SHP77 treated with DMSO at 0.1 percent for 48 hours (cell line): ENCODE measurements at places on chromosomes 1 and 21.

DNA sequence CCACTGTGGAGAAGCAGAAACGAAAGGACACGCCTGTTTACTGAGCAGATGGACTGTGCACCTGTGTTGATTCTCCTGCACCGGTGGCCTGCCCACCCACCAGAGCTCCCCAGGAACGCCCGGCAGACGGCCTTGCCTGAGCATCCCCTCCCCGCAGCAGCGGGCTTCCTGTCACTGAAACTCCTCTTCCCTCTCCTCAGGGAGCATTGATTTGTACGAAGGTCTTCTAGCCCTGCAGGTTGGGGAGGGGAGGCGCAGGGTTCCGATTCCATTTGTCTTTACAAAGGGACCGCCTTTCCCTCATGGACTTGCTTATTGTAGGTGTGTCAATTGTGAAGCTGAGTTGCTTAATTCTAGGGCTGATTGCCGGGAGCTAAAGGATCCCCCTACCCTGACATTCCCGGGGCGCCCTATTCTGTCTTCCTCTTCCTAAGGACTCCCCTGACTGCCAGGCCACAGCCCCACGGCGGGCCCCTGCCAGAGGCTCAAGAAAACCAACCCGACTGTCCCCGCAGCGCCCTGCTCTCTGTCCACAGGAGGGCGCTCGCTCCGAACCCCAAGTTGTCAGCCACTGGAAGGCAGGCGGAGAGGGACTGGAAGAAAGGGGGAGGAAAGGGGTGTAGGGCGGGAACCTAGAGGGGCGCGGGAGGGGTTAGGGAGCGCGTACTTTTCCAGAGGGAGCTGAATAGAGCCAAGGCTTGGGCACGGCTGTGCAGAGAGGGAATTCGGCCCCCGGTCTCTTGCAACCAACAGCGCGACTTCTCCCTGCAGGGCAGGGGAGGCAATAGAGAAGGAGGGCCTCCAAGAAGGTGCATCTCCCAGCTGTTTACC is 2.8 kb downstream of the S100A6 start:
- peak; percentile 89 for DNase-seq

DNA sequence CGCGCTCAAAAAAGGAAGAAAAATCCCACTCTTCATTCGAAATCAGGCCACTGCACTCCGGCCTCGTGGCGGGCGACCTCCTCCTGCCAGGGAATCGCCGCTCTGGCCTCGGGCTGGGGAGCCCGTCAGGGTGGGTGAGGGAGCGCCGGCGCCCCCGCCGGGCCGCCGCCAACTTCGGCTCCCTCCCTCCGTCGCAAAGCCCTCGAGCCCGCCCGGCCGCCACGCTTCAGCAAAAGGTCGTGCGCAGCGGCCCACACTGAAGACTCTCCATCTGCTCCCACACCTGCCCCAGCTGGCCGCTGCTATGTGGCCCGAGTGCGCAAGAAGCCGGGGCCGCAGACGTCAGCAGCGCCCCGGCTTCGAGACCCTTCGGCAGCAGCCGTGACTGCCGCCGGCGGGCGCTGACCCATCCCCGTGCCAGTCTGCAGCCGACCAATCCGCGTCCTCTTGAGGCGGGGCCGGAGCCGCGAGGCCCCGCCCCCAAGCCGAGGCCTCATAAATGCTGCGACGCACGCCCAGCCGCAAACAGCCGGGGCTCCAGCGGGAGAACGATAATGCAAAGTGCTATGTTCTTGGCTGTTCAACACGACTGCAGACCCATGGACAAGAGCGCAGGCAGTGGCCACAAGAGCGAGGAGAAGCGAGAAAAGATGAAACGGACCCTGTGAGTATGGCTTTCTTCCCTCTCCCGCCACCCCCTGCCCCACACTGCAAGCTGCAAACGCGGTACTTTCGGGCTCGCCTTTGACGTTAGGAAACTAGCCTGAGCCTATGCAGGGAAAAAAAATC is at the start of gene RGS2:
RGS2 (plus strand) TSS at position 522 of the 789 bp plus-strand sequence; CDS start at position 555, 33 bp downstream.
- peak; percentile 94 for DNase-seq

- DNase-seq = peak; percentile 60
These were observed 21.4 kb upstream of the ALDH4A1 start for GRCh38 chr1:18923756-18924211.

DNA sequence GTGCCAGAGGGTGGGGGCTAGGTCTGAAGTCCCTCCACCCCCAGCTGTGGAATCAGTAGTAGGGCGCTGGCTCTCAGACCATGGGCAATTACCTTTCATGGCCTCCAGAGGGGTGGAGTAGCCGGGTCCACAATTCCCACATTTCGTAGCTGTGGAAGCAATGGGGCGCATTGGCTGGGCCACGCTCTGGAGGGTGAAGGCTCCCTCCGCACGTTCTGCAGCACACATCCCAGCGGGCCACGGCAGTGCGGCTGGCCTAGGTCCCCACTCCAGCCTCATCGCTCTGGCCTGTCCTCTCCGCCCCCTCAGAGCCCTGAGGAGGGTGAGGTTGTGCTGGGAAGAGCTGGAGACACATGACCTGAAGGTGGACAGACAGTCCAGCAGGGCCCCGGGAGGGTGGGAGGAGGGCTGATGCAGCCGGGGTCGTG is 2.9 kb downstream of the SELENBP1 start:
- DNase-seq = no peak

GRCh38 chr1:206800411-206800810 is 28.1 kb upstream of the IL10 start:
- DNase-seq = no peak

GRCh38 chr21:33312121-33312520 is 12.6 kb upstream of the IFNAR1 start:
- DNase-seq = no peak

DNA sequence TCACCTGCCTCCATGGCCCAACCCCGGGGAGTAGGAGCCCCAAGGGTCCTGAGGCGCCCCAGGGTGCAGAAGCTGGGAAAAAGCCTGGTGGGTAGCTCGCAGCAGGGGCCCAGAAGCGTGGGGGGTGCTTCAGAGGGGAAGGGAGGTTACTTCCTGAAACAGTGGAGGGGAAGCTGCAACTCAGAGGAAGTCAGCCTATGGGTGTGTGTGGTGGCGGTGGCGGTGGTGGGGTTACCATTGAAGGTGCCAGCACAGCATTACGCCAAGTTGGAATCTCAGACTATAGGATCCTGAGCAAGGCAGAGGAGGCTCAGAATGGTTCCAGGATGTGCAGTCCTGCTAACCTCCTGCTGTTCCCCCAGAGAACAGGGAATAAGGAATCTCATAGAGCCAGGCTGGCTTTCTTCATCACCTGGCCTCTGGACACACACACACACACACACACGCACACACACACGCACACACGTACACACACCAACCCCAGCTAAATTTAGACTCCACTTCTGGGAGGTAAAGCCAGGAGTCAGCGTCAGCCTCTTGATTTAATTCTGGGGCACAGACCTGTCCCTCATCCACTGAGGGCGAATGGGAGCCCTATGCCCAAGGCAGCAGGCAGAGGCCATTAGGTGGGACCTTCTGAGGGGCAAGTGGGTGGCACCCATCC is 1.3 kb downstream of the DENND4B start:
- no peak for DNase-seq

GRCh38 chr1:73784026-73784425 is 413.9 kb downstream of the LRRIQ3 start:
- no peak for DNase-seq

DNA sequence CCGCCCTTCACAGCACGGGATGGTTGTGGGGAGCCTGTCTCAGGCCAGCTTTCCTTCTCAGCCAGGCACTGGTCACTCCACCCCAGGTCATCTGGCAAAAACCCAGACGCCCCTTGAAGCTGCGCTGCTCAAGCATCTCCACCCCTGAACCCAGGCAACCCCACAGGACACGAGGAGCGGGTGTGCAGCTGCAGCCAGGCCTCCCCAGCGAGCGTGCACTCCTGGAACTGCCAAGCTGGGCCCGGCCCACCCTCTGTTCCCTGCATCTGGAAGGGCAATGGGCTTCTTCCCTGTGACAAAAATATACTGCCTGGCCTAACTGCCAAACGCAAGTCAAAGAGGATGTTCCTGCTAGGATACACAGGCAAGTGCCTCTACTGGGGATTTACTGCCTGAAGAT is 39.7 kb downstream of the SLC66A1 start:
- DNase-seq = no peak

- DNase-seq = no peak
These were observed 553 bp downstream of the PTGER3 start for GRCh38 chr1:71046891-71047634.

GRCh38 chr1:23097316-23097715 is 71.3 kb downstream of the LUZP1 start:
- DNase-seq = no peak

- DNase-seq = no peak
These were observed 4.1 kb downstream of the TAGLN2 start for GRCh38 chr1:159921251-159921650.

- no peak for DNase-seq
These were observed 945 bp downstream of the CHAF1B start for GRCh38 chr21:36386031-36386642.

DNA sequence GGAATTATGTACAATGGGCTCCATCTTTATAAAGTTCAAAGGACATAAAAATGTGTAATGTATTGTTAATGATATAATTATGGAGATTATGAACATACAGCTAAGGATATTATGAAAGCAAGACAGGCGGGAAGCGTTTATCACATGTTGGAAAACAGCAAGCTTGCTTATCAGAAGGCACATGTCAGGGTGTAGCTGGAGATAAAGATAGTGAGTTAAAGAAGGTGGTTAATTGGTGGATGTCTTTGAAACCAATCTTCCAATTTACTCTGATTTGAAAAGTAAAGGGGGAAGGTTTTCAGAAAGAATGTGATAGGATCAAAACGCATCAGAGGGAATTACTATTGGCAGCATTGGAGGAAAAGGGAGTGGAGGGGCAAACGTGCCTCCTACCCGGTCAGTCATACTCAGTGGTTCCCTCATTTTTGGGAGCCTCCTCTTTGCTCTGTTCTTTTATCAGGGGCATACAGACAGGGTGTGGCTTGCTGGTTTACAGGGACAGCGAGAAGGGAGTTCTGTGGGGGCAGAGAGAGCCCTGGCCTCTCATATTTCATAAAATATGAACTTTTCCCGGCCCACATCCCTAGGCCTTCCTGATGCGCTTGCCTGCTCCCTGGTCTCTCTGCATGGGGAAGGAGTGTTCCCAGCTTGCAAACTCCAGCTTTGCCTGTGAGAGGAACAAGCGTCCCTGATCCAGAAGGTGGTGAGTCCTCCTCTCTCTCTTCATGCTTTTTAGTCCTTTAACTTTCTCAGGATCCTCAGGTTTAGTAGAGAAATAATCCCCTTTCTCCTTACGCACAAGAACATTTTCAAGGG is 8.0 kb upstream of the SVBP start:
- DNase-seq = no peak

GRCh38 chr1:239707615-239708014 is 321.2 kb downstream of the CHRM3 start:
- no peak for DNase-seq

DNA sequence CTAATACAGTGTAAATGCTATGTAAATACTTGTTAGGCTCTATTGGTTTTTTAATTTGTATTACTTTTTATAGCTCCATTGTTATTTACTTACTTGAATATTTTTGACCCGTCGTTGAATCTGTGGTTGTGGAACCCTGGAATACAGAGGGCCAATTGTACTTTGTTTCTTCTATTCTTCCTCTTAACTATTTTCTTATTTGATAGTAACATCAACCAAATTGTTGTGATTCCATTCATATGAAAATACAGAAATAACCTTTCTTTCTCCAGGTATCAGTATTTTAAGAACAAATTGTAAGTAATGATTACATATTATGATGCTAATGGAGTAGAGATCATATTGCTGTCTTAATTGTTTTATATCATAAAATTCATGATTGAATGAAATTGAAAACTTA is 73.7 kb downstream of the FNBP1L start:
- no peak for DNase-seq

DNA sequence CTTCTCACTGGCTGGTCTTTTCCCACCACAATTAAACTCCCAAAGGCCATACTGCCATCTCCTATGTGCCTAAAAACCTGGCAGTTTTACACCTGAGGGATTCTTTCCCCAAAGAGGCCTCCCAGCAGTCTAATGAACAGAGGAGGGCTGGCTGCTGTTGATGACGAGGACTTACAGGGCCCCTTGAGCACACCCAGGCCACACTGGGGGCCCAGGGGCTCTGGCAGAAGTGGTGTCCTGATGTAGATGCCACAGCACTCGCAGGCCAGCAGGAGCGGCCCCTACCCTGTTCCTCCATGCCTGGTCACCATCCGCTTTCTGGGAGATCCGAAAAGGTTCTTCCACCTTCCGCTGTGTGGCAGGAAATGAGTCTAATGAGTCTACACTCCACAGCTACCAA is 24.2 kb downstream of the POFUT2 start:
- no peak for DNase-seq

DNA sequence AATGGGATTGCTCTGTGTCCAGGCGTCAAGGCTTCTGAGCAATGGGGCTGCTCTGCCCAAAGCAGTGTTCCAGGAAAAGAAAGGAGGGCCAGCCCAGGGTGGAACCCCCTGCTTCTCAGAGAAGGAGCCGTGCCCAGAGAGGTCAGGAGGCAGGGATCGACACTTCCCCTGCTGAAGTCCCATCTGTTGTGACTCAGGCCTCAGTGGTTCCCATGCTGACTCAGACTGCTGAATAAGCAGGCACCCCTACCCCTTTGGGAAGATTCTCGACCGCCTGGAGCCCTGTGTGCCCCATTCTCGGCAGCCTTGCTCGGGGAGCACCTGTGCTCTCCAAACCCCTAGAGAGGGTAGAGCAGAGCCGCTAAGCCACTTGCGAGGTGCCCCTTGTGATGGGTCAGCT is 23.9 kb downstream of the PKP1 start:
- no peak for DNase-seq

GRCh38 chr21:36384885-36385232 is 333 bp upstream of the CHAF1B start:
- no peak for DNase-seq

- no peak for DNase-seq
These were observed 77.3 kb downstream of the SH3BGR start for GRCh38 chr21:39529026-39529425.

- DNase-seq = no peak
These were observed 22.7 kb downstream of the CSTB start for GRCh38 chr21:43753439-43753799.

DNA sequence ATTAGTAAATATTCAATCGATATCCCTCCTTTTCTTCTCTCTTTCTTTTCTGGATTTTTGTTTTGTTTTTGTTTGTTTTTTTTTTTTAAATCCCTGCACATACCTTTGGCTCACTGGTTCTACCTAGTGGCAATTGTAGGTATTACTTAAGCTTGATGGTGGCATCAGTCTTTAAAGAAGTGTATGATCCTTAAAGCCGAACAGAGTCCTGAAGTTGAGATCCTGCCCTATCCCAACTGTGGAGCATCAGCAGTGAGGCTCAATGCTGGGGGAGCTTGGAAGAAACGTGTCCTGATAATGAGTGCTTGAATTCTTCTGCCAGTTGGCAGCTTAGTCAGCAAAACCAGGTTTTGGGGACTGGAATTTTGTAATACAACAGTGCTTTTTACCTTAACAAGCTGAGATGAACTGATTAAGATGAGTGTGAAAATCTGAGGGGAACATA is 60.8 kb downstream of the FASLG start:
- DNase-seq = no peak

GRCh38 chr1:205961991-205962820 is 18.9 kb upstream of the SLC26A9 start:
- no peak for DNase-seq

DNA sequence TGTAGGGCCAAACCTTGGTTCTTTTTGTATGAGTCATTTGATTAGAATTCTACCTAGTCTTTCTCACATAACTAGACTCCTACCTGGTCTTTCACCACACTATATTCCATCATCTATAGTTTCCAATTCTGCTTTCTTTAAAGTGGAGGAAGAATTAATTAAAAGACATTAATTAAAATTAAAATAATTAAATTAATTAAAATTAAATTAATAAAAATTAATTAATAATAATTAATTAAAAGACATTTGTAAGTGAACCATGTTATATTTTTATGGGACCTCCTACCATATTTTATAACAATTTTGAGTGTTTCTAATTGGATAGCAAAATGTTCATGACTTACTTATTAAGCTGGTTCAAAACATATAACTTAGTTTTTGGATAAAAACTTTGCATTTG is 77.4 kb downstream of the CCDC18 start:
- no peak for DNase-seq
